ENCODE measurements at places on chromosomes 7 and 10.

DNA sequence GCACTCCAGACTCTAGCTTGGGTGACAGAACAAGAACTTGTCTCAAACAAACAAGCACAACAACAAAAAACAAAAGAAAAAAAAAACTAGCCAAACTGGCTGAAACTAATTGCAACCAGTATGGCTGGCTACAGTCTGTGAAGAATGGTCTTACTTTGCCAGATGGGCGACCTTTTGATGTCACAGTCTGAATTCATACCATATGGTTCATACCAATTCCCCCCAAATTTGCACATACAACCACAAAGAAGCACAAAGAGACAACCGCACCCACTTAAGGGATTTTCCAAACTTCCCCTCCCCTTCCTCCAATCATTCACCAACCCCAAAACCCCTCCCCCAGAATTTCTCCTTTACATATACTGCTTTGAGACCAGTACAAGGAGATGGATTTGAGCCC is 114.2 kb downstream of the SPAG6 start:
- no peak for DNase-seq

DNA sequence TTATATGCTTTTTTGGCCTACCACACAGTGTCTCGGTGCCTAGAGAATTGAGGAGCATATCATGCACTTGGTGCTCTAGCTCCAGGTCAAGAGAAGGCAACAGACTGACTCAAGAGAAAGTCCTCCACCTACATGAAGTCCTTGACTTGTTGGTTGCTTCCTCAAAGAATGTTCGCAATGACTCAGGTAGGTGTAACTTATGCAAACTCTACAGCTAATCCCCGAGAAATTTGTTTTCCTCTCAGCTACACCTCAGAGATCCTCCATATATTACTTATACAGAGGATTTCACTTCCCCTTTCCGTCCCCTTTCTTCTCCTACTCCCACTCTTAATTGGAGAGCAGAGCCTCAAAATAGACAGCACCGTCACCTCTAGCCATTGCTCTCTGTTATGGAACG is 1013.1 kb downstream of the KCNMA1 start:
- no peak for DNase-seq

DNA sequence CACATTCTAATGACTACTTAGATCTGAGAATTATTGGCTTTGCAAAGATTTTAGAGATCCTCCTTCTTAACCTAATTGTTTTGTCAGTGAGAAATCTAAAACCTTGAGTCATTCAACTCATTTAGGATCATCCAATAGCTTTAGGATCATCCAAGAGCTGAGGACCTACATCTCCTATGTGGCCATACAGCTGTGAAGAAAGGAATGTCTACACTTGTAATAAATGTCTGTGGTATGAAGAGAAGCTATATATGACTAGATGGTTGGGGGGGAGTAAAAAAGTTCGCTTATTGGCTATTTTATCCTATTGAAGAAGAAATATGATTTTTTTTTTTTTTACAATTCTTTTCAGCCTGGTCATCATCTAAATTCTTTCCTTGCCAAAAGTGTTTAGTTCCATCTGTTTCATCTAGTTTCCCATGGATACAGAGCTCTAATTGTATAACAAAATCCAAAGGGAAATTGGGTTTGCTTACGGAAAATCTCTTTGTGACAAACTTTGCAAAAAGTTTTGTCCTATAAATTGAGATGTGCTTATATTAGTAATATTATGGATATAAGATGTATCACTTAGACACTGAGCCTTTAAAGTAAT is 196.7 kb downstream of the PRKG1 start:
- no peak for DNase-seq

GRCh38 chr10:77553966-77554365 is 83.6 kb downstream of the KCNMA1 start:
- DNase-seq = no peak

- DNase-seq = no peak
These were observed 1.9 kb downstream of the SKIDA1 start for GRCh38 chr10:21523557-21524008.

DNA sequence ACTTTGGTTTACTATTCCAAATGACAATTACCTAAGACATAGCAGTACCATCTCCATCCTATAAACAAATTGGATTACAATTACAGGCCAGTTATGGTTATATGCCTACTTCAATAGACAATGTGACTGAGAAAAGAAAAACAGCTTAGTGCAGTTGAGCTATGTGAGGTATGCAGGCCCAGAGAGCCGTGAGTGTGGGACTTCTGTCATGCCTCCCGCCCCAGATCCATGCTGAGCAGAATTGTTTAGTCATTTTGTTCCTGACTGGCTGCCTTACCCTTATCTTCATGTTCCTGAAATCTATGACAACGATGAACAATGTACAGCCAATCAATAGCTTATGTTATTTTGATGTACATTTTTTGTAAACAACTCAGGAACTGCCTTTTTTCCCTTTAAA is 21.7 kb downstream of the LARP4B start:
- DNase-seq = no peak

DNA sequence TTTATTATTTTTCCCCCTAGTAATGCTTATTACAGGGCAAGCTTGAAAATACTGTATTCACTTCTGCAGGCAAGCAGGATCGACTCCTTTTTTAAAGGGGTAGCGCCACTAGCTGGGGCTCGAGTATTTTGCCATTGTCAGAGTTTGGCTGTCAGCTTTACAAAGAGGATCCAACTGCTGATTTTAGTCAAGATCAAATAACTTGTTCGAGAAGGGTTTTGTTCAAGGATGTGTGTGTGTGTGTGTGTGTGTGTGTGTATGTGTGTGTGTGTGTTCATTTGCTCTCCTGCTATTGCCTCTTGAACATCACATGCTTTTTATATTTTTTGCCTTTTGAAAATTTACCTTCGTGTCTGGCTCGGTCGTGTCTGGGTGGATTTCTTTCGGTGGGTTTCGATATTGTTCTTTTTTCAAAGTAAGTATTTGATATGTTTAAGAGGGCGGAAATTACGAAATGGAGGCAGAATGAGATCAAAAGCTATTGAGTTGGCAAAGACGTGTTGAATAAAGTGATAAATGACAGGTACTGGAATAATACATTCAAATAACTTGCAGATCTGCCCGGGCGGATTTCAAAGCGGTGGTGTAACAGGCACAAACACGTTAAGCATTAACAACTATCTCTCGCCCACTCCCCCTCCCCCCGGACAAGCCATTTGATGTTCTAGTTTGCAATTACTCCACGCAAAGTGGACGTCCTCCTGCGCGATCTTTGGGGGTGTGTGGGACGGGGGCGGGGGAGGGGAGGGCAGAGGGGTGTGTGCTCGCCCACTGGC is 1.1 kb downstream of the ARID5B start:
- peak; percentile 48 for DNase-seq

DNA sequence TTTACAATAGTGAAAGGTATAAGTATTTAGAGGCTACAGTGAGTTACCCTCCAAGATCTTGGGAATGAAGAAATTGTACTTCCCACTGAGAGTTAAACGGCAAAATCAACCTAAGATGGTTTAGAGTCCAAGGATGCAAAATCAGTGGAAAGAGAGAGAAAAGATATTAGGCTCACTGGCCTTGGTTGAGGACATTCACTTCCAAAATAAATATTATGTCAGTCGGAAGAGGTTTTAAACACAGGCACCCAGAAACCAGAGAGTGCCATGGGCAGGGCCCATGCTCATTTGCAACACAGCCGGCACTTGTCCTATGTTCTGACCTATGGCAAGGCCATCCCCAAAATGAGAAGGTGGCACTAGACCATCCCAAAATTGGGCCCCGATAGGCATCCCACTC is 3.9 kb upstream of the WDR91 start:
- no peak for DNase-seq

- DNase-seq = no peak
These were observed 9.5 kb downstream of the RNF32 start for GRCh38 chr7:156650042-156650441.

DNA sequence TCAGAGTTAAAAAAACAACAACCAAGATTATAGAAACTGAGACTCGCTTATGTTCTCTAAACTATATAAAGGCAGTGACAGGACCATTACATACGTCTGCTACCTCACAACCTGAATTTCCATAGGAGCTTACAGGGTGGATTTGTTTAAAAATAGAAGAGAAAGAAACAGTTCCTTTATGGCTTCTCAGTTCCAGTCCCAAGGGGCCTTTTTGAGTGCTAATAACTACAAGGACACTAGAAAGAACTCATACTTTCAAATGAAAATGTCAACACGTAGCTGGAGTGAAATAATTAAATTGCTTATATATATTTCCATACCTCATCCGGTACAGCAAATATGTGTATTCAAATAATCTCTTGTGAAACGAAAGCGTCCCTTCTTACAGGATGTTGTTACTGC is 19.7 kb downstream of the TSPAN12 start:
- DNase-seq = no peak

Measured in HTR-8/SVneo (cell line).